ENCODE measurements at places on chromosomes 2 and 18. TPM values are rescaled to one million over a fixed set of nuclear protein-coding genes. Genes with fewer than 3 reads are reported as not detected.

Gene EHBP1
- 15.2 TPM for polyA plus RNA-seq

Gene PJVK
- 0.32 TPM for polyA plus RNA-seq

Gene CYP26B1
- polyA plus RNA-seq = not detected

Gene FNDC4
- 0.11 TPM for polyA plus RNA-seq

Gene PPIG
- polyA plus RNA-seq = 36.8 TPM

Gene EVX2
- polyA plus RNA-seq = not detected

GRCh38 chr2:174172802-174173355 is 75.5 kb downstream of the OLA1 start:
- no peak overlapping the region for H3K27ac ChIP-seq
- no peaks in the 10 kb centered on the region for H3K27me3 ChIP-seq
- no peak overlapping the region for H3K4me3 ChIP-seq
- no peaks in the 10 kb centered on the region for H3K36me3 ChIP-seq
- H3K4me1 ChIP-seq = no peaks in the 10 kb centered on the region
- no peak for DNase-seq

DNA sequence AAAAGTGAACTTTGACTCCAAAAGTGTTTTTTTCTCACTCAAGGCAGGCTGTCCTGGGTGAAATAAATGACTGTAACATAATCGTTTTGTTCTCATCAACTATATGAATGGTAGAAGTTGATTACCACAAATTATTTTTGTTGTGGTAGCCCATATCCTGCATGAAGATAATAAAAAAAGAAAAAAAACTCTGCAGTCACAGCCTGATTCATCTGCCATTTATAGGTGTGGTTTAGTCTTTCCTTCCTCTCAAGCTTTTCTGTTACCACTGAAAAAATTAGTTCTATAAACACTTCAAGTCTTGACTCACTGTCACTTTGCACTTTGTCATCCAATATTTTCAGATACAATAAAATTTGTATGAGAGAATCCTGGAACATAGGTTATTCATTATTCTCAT is 522.0 kb downstream of the PLCL1 start:
- peak; percentile 70 for DNase-seq
- peaks cover 9% of the 10 kb centered on the region for H3K27me3 ChIP-seq
- H3K36me3 ChIP-seq = no peaks in the 10 kb centered on the region
- H3K4me1 ChIP-seq = peaks cover 25% of the 10 kb centered on the region

DNA sequence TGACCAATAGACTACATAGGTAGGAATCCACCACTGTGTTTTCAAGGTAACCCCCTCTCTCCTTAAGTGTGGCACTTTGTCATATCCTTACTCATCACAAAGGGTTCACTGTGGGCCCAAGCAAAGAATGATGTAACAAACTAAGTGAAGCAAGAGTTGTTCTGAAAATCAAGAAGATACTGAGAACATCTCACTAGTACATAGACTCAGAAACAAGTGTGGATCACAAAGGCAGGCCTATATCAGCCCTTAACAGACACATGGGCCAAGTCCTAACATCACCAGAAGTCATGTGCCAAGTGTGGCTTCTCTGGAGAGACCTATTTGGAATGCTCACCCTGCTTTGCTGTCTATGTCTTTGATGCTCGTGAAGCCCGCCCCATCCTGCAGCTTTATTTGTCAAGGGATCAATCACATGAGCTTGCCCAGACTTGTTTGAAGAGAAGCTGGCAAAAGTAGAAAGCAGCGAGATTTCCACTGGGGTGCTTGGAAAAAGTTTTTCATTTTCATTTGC is 131.2 kb upstream of the TTC39C start:
- no peak for DNase-seq
- H3K27me3 ChIP-seq = no peaks in the 10 kb centered on the region
- H3K4me1 ChIP-seq = peaks cover 29% of the 10 kb centered on the region
- no peak overlapping the region for H3K27ac ChIP-seq
- H3K4me3 ChIP-seq = no peak overlapping the region

GRCh38 chr2:675460-675859 is 1.7 kb downstream of the TMEM18 start:
- peaks cover 25% of the 10 kb centered on the region for H3K4me1 ChIP-seq
- no peak for DNase-seq
- H3K27me3 ChIP-seq = no peaks in the 10 kb centered on the region

- peaks cover 11% of the 10 kb centered on the region for H3K4me1 ChIP-seq
- no peak overlapping the region for H3K27ac ChIP-seq
- H3K27me3 ChIP-seq = no peaks in the 10 kb centered on the region
- no peaks in the 10 kb centered on the region for H3K36me3 ChIP-seq
Measured at GRCh38 chr18:57084331-57085271, 62.3 kb upstream of the BOD1L2 start.

DNA sequence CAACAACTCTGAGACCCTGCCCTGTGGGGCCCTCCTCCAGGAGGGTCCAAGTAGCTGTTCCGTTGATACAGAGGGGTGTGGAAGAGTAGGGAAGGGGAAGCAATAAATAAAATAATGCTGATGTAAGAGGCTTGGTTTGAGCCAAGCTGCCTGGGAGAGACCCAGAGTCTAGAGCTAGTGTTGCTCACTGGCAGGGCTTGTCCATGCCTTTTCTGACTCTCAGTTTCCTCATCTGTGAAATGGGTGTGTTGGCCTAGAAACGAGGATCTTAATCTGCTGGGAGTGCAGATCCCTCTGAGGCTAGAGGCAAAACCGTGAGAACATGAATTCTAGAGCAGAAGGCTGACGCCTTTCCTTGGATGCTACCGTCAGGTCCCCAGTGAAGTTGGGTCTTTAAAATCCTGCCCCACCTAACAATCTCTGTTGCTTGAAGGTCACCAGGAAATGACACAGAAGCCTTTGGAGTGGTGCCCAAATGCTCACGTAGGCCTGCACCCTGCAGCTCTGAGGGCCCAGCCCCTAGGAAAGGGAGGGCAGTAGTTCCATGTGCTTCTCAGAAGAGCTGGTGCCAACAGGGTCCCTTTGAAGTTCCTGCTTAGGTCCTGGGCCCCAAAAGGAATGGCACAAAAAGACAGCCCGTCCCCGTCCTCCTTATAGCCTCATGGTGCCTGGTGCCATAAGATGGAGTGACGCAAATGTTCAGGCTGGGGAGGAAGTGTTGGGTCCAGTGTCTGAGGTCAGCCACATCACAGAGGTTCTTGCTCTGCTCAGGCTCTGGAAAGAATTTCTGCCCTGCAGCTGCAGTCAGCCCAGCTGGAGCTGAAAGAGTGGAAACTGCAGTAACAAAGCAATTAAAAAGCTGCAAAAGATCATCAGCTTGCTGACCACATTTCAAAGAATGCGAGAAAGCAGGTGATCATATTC is 73.2 kb upstream of the SMAD2 start:
- H3K4me1 ChIP-seq = peaks cover 10% of the 10 kb centered on the region
- H3K27ac ChIP-seq = no peak overlapping the region
- H3K36me3 ChIP-seq = no peaks in the 10 kb centered on the region
- no peak for DNase-seq
- H3K4me3 ChIP-seq = no peak overlapping the region

DNA sequence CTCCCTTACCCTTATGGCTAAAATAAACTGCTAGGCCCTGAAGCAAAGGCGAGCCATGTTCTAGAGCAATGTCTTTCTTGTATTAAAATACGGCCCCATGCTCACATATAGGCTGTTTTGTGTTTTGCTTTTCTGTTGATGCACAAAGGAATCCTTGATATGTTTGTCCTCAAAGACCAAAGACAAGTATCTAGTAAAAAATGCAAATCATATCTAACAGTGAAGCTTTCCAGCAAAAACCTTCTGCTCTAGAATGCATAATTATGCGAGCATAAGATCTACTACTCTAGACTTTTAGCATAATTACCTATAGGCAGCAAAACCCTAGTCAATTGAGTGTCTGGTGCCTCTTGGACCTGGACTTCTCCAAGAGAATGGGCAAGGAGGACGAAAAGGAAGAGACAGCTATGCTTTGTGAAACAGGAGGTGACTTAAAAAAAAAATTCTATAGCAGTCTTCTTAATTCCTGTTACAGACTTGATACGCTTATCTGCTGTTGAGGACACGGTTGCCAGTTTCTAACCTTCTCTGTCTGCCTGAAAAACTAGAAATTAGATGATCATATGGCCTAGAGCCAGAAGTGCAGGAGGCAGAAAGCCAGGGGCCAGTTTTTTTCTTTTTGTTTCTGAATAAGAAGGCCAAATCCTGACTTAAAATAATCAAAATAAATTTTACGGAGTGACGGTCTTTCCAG is 1.5 kb upstream of the AMMECR1L start:
- H3K4me1 ChIP-seq = peaks cover 24% of the 10 kb centered on the region
- no peaks in the 10 kb centered on the region for H3K27me3 ChIP-seq
- H3K27ac ChIP-seq = peak overlapping the region; percentile 77

DNA sequence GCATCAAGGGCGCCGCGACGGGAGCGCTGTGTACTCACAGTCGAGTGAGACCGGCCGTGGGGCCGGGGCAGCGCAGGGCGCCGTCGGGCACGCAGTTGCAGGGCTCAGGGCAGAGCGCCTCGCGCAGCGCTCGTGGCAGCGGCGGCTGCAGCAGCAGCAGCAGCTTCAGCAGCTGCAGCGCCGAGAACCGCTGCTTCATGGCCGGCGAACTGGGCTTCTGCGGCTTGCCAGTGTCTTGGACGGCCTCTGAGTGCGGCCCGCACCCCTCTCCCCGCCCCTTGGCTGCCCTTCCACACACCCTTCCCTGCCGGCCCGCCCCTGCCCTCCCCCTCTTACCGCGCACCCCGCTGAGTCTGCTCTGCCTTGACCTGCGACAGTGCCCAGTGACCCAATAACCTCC is at the start of gene LHCGR:
TSS of gene LHCGR (minus strand) at position 252 of the 400 bp plus-strand sequence. CDS start at position 199, 53 bp downstream.
- H3K27me3 ChIP-seq = no peaks in the 10 kb centered on the region
- DNase-seq = no peak
- no peak within 1 kb of the TSS for H3K4me3 ChIP-seq
- H3K36me3 ChIP-seq = no peaks in the 10 kb centered on the region
- no peaks in the 10 kb centered on the region for H3K4me1 ChIP-seq

- H3K4me1 ChIP-seq = no peaks in the 10 kb centered on the region
- H3K27me3 ChIP-seq = no peaks in the 10 kb centered on the region
- no peak overlapping the region for H3K27ac ChIP-seq
- no peaks in the 10 kb centered on the region for H3K36me3 ChIP-seq
- no peak for DNase-seq
Measured at GRCh38 chr2:48039209-48039990, 133.1 kb upstream of the FBXO11 start.

DNA sequence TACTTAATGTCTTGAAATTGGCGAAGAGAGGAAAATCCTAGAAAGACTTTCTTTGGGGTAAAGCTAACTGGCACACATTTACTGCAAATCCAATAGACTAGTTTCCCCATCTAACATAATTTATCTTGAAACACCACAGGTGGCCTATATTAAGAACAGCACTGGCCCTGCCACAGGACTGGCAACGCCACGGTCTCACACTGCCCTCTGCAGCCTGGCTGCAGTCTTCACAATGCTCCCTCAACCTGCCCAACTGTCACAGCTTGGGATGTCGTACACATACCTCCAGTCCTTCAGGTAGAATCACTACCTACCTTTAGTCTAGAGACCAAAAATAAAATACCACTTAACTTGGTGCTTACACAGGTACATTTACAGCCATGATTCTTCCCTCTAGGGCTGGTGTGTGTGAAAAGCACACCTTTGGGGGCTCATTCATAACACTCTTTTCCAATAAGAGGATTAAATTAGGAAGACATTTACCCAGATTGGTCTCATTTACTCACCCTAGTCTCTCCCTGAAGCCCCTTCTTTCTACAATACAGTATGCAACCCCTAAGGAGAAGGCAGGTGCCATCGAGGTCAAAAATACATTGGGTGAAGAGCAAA is 222.2 kb downstream of the C1D start:
- no peak for DNase-seq
- H3K27ac ChIP-seq = no peak overlapping the region
- H3K27me3 ChIP-seq = no peaks in the 10 kb centered on the region

Data from CD4-positive, alpha-beta memory T cell (primary cell).